Stimulated activated CD8-positive, alpha-beta memory T cell treated with anti-CD3 and anti-CD28 coated beads, Interleukin-4, amount 100 ng/mL, for 1 hour (primary cell): ENCODE measurements at places on chromosomes 7 and 10.

- no peak for DNase-seq
Observed at GRCh38 chr7:21256310-21256877, 171.5 kb upstream of the SP4 start.

DNA sequence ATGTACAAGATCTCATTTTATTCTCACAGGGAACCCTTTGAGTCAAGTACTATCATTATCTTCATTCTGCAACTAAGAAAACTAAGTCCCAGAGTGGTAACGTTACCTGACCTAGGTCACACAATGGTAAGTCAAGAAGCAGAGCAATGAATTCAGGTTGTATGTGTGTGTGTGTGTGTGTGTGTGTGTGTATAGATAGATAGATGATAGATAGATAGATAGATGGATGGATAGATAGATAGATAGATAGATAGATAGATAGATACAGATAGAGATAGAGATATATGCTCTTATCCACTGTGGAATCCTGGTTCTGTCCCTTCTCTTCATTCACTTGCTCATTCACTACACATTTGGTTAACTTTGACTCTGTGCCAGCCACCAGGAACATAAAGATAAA lies 29.8 kb downstream of the ASAH2 start:
- no peak for DNase-seq

GRCh38 chr7:70799841-70800405 lies 332.0 kb upstream of the GALNT17 start:
- no peak for DNase-seq

GRCh38 chr7:121882731-121883130 lies 9.8 kb downstream of the PTPRZ1 start:
- no peak for DNase-seq

DNA sequence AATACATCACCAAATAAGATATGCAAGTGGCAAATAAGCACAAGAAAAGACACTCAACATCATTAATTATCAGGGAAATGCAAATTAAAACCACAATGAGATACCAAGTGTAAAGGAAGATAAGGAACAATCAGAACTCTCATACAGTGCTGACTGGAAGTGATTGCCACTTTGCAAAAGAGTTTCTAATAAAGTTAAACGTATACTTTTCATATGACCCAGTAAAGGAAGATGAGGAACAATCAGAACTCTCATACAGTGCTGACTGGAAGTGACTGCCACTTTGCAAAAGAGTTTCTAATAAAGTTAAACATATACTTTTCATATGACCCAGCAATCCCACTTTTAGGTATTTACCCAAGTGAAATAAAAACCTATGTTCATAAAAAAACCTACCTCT lies 12.2 kb upstream of the JMJD1C start:
- DNase-seq = no peak

- no peak for DNase-seq
Observed at GRCh38 chr7:19101472-19101871, 16.0 kb downstream of the TWIST1 start.

GRCh38 chr7:23467806-23468525 lies 2.3 kb downstream of the IGF2BP3 start:
- no peak for DNase-seq

DNA sequence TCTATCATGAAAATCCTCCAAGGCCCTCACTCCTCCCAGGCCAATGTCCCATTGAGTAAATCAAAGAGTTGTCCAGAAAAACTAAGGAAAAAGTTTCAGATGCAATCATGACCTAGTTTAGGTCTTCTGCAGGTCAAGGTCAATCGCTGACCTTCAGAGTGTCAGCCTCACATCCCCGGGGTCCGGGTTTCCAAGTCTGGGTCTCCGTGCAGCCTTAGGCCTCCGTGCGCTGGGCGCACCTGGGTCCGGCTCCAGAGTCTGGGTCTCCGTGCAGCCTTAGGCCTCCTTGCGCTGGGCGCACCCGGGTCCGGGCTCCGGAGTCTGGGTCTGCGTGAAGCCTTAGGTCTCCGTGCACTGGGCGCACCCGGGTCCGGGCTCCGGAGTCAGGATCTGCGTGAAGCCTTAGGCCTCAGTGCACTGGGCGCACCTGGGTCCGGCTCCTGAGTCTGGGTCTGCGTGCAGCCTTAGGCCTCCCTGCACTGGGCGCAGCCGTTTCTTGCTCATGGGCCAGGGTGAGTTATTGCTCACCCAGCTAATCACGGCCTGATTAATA lies 236.2 kb downstream of the TCERG1L start:
- no peak for DNase-seq

DNA sequence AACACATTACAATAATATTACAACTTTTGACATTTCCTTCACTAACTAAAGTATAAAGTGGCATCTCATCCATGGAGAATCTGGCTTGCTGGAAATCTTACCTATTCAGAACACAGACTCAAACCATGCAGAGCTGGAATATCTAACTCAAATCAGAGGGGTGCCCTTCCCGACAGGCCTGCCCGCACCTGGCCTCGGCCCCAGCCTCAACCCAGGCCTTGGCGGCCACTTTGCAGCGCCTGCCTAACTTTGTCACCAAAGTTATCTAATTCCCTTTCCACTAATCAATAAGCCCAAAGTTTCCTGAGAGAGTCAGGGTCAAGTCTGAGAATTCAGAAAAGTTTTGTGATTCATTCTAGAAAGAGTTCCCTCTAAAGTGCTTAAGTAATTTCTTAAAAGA lies 212.9 kb downstream of the COBL start:
- DNase-seq = no peak

- no peak for DNase-seq
Observed at GRCh38 chr10:12670004-12670403, 320.7 kb downstream of the CAMK1D start.

DNA sequence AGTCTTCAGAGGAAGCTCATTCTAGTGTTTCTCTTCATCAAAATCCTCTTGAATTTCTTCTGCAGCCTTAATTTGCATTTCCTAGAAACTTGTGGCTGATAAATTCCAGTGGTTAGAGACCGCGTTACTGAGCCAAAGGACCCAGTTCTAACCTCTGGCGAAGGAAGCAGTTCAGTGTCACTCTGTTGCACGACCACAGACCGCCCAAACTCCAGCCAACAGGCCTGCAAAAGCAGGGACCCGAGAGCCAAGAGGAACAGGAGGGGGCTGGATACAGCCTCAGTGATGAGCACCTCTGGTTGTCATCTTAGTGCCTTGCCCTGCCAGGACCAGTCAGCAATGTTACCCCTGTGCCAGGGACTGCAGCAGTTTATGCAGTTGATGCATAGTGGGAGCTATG lies 70.0 kb downstream of the AFAP1L2 start:
- no peak for DNase-seq

DNA sequence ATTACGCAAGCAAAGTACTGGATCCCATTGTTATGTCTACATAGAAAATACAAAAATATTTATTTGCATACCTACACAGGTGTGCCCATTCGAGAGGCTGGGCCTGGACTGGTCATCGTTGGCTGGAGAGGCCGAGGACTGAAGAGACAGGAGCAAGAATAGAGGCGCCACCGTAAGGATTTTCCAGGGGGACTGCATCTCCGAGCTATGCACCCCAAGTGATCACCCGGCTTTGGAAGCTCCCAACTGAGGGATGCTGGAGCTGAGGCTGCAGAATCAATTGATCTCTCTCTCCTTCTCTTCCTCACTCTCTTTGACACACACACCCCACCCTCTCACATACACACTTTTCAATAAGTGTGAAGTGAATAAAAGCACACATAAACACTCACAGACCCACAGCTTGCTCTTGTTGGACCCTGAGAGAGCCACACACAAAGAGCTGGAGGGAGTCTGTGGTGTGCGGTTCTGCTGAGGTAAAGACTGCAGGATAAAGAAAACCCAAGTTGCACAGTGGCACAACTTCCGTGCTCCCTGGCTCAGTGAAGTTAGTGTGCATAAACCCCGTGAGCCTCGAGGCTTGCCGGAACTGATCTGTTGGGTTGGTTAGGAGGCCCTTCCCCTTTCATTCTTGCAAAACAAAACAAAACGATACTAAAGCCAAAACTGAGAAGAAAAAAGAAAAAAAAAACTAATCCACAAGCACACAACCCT lies at the start of gene AOAH:
TSS of gene AOAH (minus strand) at position 544 of the 714 bp plus-strand sequence. CDS start at position 198, 346 bp downstream.
- DNase-seq = peak; percentile 55

- no peak for DNase-seq
Observed at GRCh38 chr10:60564475-60564874, 174.8 kb upstream of the ANK3 start.

- DNase-seq = no peak
Observed at GRCh38 chr10:105679781-105680180, 1038.7 kb downstream of the SORCS3 start.

DNA sequence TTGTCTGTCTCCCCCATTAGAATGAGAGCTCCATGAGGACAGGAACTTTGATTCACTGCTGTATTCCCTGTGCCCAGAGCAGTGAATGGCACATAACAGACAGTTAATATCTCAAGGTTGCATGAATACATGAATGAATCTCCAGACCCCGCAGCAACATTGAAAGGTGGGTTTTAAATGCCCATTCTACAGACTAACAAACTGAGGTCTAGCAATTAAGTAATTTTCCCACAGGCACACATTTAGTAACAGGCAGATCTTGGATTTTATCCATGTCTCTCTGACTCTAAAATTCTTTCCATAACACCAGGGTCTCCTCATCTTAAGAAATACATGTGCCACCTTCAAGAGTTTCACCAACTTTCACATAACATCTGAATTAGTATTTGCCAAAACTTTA lies 104.7 kb upstream of the ARID5B start:
- no peak for DNase-seq
